ENCODE measurements at places on chromosomes 13 and 19.

GRCh38 chr13:37914781-37915391 lies 45.3 kb upstream of the TRPC4 start:
- peak; percentile 26 for DNase-seq

DNA sequence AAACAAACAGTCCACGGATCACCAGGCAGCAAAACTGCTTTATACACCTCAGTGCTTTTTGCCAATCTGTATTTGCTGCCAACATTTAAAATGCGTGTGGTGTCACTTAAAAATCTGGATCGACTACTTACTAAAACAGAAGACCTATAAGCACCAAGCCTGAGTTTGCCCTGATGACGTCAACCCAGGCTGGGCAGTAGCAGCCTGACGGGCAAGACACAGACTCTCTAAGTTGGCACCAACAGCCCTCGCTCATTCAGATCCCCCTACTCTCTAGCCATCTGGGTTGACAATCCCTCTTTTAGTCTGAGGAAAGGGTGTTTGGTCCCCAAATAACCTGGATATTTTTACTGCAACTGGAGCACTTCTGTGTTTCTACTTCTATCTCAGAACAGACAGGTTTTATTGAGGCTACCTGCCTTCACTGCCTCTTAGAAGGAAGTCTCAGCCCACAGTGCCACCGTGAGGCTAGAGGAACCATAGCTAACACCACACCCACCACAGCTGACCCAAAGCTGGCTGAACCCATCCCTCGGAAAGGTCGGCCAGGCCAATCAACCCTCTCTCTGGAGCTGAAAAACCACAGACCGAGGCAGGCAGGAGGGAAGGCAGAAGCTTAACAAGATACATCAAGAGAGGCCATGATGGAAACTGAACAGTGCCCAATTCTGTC lies 6.9 kb downstream of the SUGP2 start:
- no peak for DNase-seq

DNA sequence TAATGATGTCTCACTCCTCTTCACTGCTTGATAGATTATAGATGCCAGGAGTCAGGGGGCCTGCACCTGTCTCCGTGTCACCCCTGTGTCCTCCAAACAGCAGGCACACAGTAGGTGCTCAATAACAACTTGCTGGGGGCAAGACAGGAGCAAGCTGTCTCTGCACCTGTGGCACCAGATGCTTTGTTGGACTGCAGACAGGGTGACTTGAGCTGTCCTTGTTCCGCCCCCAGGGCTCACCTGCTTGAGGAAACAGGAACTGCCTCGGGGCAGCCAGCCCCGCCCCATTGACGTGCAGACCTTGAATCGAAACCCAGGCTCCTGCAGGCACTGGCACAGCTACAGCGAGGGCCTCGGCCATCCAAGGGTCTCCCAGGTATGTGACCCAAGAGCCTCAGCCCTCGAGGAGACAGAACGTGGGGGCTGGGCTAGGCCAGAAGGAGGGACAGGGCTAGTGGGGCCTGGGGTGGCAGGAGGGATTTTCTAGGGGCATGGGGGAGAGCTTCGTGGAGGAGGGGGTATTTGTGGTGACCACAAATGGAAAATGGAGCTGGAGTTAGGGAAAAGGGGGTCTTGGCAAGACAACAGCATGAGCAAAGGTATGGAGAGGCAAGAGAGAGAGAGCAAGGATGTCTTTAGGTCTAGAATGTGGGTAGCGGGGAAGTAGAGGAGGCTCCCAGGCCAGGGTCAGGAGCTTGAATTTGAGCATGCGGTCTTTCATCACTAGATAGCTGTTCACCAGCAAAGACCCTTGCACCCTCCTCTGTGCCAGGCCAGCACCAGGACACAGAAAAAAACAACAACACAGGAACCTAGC lies at the start of gene HSH2D:
HSH2D (plus strand) TSS at position 287 of the 817 bp plus-strand sequence. CDS start 5,066 bp downstream, outside the sequence.
- no peak for DNase-seq

- DNase-seq: no peak
Observed at GRCh38 chr13:22103046-22104027, 432.5 kb downstream of the FGF9 start.

GRCh38 chr19:55175117-55175867 lies 4.8 kb downstream of the SYT5 start:
- no peak for DNase-seq

GRCh38 chr13:45490068-45490467 lies 25.3 kb downstream of the COG3 start:
- no peak for DNase-seq

GRCh38 chr13:106702505-106702904 lies 134.6 kb upstream of the ARGLU1 start:
- no peak for DNase-seq

- DNase-seq: peak; percentile 52
Observed at GRCh38 chr19:48510421-48511268, 990 bp downstream of the LMTK3 start.

GRCh38 chr13:40697711-40698110 lies 31.3 kb upstream of the FOXO1 start:
- DNase-seq: no peak

- DNase-seq: no peak
Observed at GRCh38 chr13:26323764-26324163, 69.8 kb downstream of the CDK8 start.

DNA sequence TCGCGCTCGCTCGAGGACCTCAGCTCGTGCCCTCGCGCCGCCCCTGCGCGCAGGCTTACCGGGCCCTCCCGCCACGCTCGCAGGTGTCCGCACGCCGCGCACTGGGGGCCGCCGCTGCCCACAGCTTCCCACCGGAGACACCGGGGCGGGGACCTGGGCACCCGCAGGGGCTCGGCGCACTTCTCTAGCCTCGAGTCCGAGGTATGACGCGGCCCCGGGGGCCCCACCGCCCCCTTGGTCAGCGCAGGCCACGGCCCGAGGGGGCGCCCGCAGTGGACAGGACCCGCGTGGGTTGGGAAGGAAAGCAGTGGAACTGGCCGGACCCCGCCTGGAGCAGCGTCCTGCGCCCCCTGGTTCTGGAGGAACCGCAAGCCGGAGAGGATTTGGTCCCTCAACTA lies 2.1 kb upstream of the GRWD1 start:
- no peak for DNase-seq

DNA sequence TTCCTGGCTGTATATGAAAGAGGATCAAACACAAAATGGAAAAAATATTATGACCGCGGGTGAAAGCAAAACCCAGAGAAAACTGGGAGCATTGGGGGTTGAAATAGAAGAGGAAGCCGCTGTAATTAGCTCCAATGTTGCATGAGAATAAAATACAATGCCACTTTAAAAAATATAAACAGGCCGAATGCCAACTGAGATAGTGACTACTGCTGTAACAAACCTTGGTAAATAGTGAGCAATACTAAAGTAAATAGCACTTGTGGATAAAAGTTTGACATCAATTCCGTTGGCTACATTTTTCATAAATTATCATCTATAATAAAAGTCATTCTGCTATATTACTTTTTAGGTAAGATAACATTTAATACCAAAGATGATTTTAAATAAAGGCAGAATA lies 395.8 kb upstream of the MIR17HG start:
- no peak for DNase-seq

- DNase-seq: no peak
Observed at GRCh38 chr13:99971576-99972189, at the start of gene ZIC5. Gene ZIC5 (minus strand): TSS chr13:99971767. CDS start chr13:99971603, 164 bp downstream.

DNA sequence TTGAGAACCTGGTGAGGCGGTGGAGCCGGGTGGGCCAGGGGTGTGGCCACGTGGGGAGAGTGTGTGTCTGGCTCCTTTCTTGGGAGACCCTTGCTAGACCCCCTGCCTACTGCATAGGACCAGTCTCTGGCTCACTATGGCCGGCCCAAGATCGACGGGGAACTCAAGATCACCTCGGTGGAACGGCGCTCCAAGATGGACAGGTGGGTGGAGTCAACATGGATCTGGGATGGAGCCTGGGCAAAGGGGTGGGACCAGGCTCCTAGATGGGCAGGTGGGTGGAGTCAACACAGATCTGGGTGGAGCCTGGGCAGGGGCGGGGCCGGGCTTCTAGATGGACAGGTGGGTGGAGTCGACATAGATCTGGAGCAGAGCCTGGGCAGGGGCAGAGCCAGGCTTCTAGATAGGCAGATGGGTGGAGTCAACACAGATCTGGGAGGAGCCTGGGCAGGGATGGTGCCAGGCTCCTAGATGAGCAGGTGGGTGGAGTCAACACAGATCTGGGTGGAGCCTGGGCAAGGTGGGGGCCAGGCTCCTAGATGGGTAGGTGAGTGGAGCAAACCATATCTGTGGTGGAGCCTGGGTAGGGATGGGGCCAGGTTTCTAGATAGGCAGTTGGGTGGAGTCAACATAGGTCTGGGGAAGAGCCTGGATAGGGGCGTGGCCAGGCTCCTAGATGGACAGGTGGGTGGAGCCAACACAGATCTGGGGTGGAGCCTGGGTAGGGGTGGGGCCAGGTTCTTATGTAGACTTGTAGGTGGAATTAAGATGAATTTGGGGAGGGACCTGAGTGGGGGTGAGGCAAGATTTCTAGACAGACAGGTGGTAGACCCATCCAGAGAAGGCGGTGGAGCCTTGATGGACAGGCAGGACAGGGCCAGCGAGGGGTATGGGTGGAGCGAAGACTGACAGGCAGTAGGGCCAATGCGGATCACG lies 56.5 kb downstream of the VAV1 start:
- DNase-seq: no peak

- DNase-seq: peak; percentile 19
Observed at GRCh38 chr13:90084684-90085290, 1262.7 kb upstream of the MIR17HG start.

DNA sequence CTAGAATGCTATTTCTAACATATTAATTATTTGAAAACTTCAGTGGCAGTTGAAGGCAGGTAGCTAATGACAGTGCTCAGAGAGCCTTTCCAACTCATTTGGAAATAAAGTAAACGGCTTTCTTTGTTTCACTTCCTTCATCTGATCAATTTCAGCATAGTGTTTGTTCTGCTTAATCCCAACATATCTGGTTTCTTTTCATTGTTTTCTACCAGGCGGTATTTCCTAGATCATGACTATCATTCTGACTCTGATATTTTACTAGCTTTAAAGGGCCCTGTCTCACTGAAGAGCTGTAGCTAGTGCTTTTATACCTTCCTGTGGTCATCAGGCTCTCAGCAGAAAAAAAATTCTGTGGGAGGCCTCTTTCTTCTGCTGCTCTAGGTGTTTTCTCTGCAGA lies 178.6 kb downstream of the RBM26 start:
- DNase-seq: no peak

DNA sequence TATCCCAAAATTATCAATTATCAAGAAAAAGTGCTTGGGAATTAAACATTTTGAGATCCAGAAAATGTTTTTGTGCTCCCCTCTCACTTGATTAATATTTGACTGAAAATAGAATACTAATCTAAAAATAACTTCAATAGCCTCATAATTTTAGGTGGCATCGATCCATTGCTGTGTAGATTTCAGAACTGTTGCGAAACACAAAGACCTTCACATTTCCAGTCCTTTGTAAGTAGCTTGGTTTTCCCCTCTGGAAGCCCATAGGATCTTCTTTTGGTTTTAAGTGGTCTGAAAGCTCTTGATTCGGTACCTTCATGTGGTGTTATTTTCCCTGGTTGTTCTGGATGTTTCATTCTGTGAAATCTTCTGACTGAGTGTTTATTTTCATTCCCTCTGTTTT lies 176.5 kb downstream of the NUFIP1 start:
- peak; percentile 62 for DNase-seq

DNA sequence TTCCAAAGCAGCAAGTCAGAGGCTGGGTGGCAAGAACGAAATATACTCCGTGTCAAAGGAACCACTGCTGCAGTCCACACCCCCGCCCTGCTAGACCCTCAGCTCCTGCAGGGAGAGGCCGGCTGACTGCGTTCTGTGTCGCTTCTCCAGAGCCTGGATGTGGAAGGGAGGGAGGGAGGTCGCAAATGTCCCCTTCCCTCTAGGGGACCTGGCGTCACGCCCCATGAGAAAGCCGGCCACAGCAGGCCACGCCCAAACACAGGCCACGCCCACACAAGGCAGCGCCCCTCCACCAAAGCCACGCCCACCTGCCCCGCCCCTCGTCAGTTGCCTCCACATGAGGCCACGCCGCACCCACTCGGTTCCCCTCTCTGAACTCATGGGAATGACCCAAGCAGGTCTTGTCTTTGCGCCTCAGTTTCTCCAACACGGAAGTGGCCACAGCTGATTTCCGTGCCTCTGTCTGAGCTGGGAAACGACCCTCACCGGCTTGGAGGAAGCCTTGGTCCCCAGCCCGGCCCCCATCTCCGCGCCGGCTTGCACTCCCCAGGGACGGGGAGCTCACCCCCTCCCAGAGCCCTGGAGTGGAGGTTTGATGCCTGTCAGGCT lies 38.4 kb upstream of the TCF3 start:
- no peak for DNase-seq

DNA sequence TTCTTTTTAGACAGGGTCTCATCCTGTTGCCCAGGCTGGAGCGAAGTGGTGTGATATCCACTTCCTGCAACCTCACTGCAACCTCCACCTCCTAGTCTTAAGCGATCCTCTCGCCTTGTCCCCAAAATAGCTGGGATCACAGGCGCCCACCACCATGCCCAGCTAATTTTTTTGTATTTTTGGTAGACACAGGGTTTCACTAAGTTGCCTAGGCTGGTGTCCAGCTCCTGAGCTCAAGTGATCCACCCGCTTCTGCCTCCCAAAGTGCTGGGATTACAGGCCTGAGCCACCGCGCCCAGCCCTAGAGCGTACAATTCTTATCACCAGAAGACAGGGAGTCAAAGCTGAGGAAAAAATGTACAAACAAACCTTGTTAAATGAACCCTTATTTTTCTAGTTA lies 4.5 kb upstream of the ELOF1 start:
- DNase-seq: no peak

GRCh38 chr19:48344892-48345291 lies 18.8 kb downstream of the TMEM143 start:
- DNase-seq: no peak

- peak; percentile 62 for DNase-seq
Observed at GRCh38 chr13:52348983-52349780, 56.8 kb downstream of the THSD1 start.

DNA sequence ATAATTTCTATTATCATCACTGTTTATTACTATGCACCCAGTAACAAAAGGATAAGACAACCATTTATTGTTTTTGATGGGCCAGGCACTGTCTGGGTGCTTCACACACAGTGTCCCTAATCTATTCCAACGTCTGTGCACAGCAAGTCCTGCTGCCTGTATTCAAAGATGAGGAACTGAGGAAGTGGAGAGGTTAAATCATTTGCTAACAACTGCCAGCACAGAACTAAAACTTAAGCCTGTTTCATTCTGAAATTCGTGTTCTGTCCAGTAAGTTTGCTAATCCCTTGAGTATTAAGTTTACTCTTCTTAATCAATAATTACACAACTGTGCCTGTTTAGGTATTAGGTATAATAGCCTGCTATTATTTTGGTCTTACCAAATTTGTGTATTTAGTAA lies 41.9 kb downstream of the TEX26 start:
- no peak for DNase-seq

DNA sequence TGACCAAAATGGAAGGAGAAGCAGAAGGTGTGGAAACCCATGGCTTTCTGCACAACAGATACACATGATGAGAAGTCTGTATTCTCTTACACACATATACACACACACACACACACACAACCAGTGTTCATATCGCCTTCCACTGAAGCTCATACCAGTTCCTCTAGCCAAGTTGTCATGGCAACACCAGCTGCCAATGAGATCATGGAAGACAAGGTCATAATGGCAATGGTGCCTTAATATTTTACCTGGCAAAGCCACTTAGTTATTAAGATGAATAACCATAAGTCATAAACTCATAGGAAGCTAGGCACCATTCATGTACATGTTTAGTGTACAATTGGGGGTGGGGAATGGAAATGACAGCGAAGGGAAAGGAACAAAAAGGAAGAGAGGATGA lies 2.6 kb upstream of the DHRS12 start:
- peak; percentile 33 for DNase-seq

GRCh38 chr19:11540645-11541044 lies 2.0 kb downstream of the CNN1 start:
- no peak for DNase-seq

GRCh38 chr13:28046981-28047380 lies 53.4 kb downstream of the FLT3 start:
- peak; percentile 43 for DNase-seq
